ENCODE measurements at places on chromosomes 6 and 20.

- no peak for DNase-seq
These were observed 22.0 kb upstream of the MAS1L start for GRCh38 chr6:29509711-29510110.

- no peak for DNase-seq
These were observed 96.7 kb downstream of the FYN start for GRCh38 chr6:111776236-111777221.

DNA sequence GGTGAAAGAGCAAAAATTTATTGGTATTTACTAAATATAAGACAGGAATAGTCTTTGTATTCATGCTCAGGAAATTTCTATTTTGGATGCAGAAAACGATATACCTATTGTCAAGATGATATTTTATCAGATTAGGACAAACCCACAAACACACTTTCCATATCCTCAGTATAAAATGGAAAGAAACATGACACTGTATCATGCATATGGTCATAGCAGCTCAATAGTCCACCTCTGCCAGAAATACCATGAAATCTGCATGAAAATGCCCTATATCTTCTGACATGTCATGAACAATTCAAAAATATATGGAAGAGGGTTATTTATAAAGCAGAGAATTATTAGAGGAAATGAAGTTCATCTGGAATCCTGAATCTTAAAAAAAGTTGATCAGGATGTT, 11.7 kb upstream of the HINT3 start:
- DNase-seq, result no peak

DNA sequence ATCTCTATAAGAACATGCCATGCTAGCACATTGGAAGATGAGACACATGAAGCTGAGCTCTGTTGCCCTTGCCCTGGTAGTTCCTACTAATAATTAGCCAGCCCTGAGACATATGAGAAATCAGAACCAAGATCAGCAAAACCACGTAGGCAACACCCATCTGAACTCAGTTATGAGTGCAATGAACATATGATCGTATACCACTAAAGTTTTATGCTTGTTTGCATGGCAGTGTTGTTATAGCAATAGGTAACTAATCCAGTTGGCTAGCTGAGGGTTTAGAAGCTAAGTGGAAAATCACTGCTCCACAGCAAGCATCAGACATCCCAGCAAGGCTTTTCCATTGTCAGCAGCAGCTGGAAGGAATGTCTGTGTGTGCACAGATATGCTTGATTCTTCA, 180.7 kb downstream of the BTBD3 start:
- DNase-seq, result no peak

GRCh38 chr6:46510651-46511050, 19.4 kb upstream of the RCAN2 start:
- no peak for DNase-seq
